ENCODE measurements at places on chromosomes 12 and 14.

DNA sequence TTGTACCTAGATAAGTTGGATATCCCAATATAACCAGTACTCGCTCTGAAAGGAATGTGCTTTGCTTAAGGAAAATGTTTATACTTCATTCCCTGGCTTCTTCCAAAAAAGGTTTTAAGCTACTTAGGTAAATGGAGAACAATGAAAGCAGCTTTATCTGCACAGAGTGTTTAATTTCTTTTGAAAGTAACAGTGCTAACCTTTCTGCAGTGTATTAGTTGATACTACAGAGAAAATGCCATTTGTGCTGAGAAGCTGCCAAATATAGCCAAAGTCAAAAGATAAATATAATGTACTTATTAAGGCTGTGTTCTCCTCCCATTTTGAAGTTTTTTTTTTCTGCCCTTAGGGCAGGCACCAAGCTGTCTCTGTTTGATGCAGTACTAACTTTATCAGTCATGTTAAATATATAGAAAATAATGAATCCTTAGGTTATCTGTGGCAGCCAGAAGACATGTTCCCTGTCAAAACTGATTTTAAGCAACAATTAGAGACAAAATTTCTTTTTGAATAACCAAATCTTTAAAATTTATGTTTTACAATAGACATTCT, 145.4 kb upstream of the KITLG start:
- DNase-seq, result no peak

DNA sequence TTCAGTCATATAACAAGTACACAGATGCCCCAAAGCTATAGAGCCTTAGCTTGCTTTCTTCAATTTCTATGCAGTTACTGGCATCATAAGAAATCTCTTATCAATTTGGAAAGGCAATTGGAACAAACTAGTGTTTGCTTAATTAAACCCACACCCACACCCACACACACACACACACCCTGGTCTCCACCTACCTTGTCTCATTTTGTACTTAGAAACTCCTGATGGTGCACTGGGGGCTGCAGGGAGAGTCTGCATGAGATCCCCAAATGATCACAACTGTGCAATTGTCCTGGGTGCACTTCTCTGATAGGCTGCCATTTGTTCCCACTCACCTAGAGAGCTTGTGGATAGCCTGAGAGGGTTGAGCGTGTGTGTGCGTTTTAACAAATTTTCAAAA, 40.5 kb upstream of the PTCSC3 start:
- no peak for DNase-seq

- DNase-seq, result no peak
Measured at GRCh38 chr12:52926596-52927234, 21.8 kb upstream of the KRT8 start.

DNA sequence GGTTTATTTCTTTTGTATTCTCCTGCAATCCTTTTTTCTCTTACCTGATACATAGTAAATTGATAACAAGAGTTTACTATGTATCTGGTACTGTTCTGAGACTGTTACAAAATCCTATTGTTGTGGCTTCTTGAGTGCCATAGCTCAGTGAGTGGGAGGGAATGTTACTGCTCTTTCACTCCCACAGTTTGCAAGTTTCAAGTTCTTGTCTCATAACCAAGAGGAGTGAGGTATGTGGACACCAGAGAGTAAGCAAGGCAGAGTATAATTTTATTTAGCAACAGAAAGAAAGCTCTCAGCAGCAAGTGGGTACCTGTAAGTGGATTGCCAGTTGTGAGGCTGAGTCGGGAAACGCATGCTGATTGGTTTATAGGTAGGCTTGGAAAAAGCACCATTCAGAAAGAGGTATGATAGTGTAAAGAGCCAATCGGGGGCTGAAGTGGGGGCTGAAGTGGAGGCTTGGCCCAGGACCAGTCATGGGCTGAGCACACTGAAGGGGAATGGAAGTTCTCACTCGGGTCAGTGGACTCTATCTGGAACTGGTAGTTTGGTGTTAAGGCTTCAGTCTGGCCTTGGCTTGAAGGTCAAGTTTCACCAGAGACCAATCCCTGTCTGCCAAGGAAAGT, 850.8 kb downstream of the TMTC2 start:
- no peak for DNase-seq

- peak; percentile 11 for DNase-seq
Measured at GRCh38 chr14:21852061-21852664, 178.5 kb upstream of the OR4E1 start.

DNA sequence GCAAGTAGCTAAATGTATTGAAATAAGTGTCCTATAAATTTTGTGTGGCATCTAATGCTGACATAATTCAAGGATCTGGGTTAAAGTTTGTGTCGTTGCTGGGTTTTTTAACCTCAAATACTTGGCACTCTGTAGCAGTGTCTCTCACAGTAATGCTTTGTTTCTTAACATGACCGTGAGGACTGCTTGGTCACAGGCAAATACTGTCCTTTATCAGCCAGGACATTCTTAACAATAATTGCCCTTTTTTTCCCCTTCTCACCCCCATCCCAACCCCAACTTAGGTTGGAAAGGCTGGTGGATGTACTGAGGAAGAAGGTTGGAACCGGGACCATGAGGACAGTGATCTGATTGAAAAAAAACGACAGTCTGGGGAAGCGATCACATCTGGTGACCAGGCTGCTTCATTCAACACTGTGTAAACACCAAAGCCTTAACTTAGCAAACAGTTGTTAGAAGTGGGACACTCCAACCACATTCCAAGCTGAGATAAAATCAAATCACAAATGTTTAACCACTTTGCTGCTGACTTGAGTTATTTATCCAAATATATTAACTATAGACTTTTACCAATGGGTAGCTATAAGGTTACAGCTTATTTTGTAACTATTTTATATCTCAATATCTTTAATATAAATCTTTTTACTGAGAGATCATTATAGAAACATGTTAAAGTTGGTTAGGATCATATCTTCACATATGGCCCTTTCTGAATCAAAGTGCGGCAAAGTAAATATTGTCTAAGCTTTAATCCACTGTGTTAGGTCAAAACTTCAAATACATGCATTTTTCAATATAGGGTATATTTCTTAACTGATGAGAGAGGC, 48.2 kb downstream of the FOXA1 start:
- DNase-seq, result no peak

DNA sequence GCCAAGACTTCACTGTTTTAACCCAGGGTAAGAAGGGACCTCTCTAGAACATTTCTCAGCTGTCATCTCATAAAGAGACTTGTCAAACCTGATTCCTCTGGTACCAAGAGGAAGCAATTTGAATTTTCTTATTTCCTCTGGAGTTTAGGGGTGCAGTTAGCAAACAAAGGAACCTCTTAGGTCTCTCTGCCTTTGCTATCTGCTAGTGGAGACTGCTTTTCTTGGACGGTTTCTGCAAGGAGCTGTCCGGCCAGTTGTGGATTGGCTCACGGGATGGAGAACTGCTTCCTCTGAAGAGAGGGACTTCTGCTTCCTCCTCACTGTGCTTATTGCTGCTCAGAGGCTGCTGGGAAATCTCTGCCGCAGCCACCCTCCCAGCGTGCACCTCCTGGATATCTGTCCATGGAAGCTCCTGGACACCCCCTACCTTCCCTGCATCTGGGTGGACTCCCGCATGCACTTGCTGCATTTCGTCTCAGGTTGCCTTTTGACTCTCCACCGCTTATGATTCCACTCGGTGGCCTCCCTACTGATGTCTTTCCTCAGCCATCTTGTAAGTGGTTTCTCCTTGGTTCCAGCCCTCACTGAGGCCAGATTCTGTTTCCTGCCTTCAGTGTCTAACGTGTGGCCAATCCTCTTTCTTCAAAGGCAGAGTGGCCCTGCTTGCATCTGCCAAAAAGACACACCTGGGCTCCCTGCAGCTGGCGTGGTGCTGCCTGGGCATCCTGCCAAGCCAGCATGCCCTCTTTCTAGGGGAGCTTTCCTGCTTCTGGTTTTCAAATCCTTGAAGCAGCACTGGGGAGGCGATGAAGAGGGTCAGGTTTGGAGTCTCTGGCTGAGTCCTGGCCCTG, 187.3 kb downstream of the CHST11 start:
- DNase-seq, result no peak

GRCh38 chr12:47774663-47775062, 1.6 kb downstream of the SLC48A1 start:
- DNase-seq, result peak; percentile 49

Data from hematopoietic multipotent progenitor cell treated with erythropoietin and hydrocortisone succinate and interleukin-3 and kit ligand, for 15 days (in vitro differentiated cells).